T-cell (primary cell): ENCODE measurements at places on chromosomes 1 and 21. TPM values are rescaled to one million over a fixed set of nuclear protein-coding genes. Genes with fewer than 3 reads are reported as not detected.
A peak's percentile ranks its signal among the peaks of the same experiment; 100 is the strongest.

The PUSL1 gene
- 22.6 TPM for total RNA-seq

The LORICRIN gene
- total RNA-seq, result not detected

The PADI4 gene
- total RNA-seq, result 0.85 TPM

The BEST4 gene
- total RNA-seq, result 1.7 TPM

The HSD3B1 gene
- total RNA-seq, result not detected

The MROH7 gene
- 0.25 TPM for total RNA-seq

The CYYR1 gene
- total RNA-seq, result not detected

The RAB42 gene
- not detected for total RNA-seq

The FAM151A gene
- not detected for total RNA-seq

- no peak for DNase-seq
- H3K27me3 ChIP-seq, result no peaks in the 10 kb centered on the region
- H3K36me3 ChIP-seq, result no peaks in the 10 kb centered on the region
- no peak overlapping the region for H3K4me3 ChIP-seq
- no peak overlapping the region for H3K27ac ChIP-seq
Observed at GRCh38 chr1:185517808-185518419, 200.9 kb upstream of the IVNS1ABP start.

GRCh38 chr1:72498371-72498770 is 216.0 kb upstream of the NEGR1 start:
- no peaks in the 10 kb centered on the region for H3K4me1 ChIP-seq
- no peak overlapping the region for H3K27ac ChIP-seq
- DNase-seq, result no peak
- H3K4me3 ChIP-seq, result no peak overlapping the region
- no peaks in the 10 kb centered on the region for H3K27me3 ChIP-seq
- no peaks in the 10 kb centered on the region for H3K36me3 ChIP-seq

DNA sequence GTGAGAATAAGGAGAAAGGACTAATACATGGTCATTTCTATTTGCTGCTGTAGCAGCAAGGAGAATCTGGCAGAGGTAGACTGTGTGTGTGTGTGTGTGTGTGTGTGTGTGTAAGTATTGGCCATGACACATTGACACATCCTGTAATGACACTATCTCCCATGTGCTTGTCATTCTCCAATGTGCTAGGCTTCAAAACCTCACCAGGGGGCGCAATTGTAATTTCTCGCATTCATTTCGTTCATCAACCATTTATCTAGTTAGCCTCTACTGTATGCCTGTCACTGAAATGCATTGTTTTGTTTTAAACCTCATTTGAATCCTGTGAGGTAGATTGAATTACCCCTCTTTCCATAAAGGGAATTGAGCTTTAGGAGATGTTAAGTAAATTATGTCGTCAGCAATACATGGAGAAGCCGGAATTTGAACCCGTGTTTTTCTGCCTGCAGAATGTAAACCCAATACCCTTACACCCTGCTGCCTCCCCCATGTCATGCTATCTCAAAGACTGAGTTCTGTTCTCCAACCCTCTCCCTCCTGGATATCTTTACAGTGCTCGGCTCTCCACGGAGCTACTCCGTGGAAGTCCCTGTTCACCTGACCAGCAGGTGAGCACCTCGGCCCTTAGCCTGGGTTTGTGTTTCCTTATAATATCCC is 100.8 kb downstream of the UCK2 start:
- H3K27ac ChIP-seq, result no peak overlapping the region
- peak; percentile 36 for DNase-seq
- no peak overlapping the region for H3K4me3 ChIP-seq

DNA sequence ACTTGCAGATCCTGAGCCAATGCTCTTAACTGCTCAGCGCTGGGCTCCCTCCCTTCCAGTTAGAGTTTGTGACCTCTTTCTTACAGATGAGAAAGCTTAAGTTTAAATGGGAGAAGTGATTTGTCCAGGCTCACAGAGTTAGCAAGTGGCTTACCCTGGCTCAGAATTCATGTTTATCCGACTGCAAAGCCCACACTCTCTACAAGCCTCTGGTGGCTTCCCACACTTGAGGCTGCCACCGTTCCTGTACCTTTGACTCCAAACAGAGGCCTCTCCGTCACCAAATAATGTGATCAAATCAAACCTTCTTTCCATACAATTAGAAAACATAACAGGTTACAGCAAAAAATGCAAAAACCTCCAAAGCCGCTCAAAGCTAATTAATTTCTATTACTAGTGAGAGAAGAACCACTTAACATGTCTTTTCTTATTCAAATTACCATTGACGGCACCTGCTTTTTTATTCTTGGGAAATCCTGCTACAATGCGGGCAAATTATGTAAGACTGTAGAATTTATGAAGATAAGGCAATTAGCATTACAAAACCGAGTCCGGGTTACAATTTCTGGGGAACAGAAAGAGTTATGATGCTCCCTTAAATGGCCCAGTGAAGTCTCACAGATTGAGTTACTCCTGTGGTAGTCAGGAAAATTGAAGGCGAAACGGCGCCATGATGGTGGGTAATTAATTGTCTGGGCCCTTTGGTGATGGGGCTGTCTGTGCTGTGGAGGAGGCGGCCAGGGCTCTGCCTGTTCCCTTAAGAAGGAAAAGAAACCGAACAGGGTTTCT is 324.3 kb upstream of the POU3F1 start:
- no peaks in the 10 kb centered on the region for H3K36me3 ChIP-seq
- H3K27ac ChIP-seq, result no peak overlapping the region
- no peak overlapping the region for H3K4me3 ChIP-seq
- no peaks in the 10 kb centered on the region for H3K4me1 ChIP-seq
- H3K27me3 ChIP-seq, result no peaks in the 10 kb centered on the region
- DNase-seq, result no peak

- H3K27me3 ChIP-seq, result no peaks in the 10 kb centered on the region
- H3K36me3 ChIP-seq, result no peaks in the 10 kb centered on the region
- no peak overlapping the region for H3K27ac ChIP-seq
- DNase-seq, result no peak
Observed at GRCh38 chr1:46456411-46456963, 33.1 kb upstream of the DMBX1 start.

- H3K36me3 ChIP-seq, result no peaks in the 10 kb centered on the region
- peaks cover 18% of the 10 kb centered on the region for H3K4me1 ChIP-seq
- no peak for DNase-seq
- peak overlapping the region; percentile 48 for H3K27ac ChIP-seq
Observed at GRCh38 chr1:67194209-67194863, 28.1 kb downstream of the IL23R start.

GRCh38 chr1:204014336-204014735 is 58.6 kb upstream of the SOX13 start:
- H3K36me3 ChIP-seq, result no peaks in the 10 kb centered on the region
- no peaks in the 10 kb centered on the region for H3K27me3 ChIP-seq
- H3K27ac ChIP-seq, result no peak overlapping the region
- no peak for DNase-seq

- H3K4me3 ChIP-seq, result no peak overlapping the region
- no peak overlapping the region for H3K27ac ChIP-seq
- no peaks in the 10 kb centered on the region for H3K36me3 ChIP-seq
- peak; percentile 22 for DNase-seq
- H3K27me3 ChIP-seq, result peaks cover 6% of the 10 kb centered on the region
Observed at GRCh38 chr1:110155878-110156522, 5.7 kb downstream of the SLC6A17 start.

- no peak for DNase-seq
- H3K27ac ChIP-seq, result no peak overlapping the region
- no peak overlapping the region for H3K4me3 ChIP-seq
- H3K4me1 ChIP-seq, result no peaks in the 10 kb centered on the region
- H3K27me3 ChIP-seq, result peaks cover 14% of the 10 kb centered on the region
- no peaks in the 10 kb centered on the region for H3K36me3 ChIP-seq
Observed at GRCh38 chr1:230735447-230735846, 11.7 kb upstream of the CAPN9 start.

DNA sequence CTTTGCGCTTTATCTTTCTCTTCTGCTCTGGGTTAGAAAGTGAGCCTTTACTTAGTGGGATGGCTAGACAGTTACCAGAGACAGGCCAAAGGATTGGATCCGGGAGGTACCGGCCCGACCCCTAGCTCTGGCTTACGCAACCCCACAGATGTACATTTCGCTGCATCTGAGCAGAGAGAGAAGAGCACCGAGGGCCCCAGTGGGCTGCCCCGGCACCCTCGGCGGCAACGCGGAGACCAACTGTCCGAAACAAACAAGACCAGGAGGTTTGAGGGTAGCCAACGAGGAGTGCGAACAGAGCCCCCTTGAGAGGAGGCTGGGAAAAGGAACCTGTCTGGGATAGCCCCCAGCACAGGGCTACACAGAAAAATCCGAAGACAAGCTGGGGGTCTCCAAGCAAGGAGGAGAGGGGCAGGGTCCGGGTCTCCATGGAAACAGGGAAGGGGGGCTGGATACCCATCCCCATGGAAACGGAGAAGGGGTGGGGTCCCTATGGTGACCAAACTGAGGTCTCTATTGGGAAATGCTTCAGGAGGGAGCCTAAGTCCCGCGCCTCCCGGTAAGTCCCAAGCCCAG is 373 bp downstream of the MTF1 start:
- peaks cover 11% of the 10 kb centered on the region for H3K4me1 ChIP-seq
- H3K4me3 ChIP-seq, result peak overlapping the region; percentile 99
- H3K27ac ChIP-seq, result peak overlapping the region; percentile 84
- no peaks in the 10 kb centered on the region for H3K27me3 ChIP-seq
- no peak for DNase-seq

GRCh38 chr1:31198150-31198549 is 41.5 kb downstream of the NKAIN1 start:
- peaks cover 16% of the 10 kb centered on the region for H3K27me3 ChIP-seq
- H3K27ac ChIP-seq, result no peak overlapping the region
- H3K4me1 ChIP-seq, result no peaks in the 10 kb centered on the region
- H3K4me3 ChIP-seq, result no peak overlapping the region
- H3K36me3 ChIP-seq, result no peaks in the 10 kb centered on the region

DNA sequence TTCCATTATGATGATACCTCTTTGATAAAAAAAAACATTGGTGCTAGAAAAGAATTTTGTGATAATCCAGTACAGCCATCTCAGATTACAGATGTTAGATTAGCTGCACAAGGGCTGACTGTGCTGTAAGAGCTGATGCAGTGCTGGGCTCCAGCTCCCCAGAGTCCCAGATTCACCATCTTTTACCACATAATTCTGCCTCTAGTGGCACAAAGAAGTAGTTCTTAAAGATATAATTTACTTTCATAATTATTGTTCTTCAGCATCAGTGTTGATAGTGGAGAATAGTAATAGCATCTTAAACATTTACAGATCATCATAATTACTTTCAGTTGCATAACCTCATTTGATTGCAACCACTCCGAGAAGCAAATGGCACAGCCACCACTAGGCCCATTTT is 262.1 kb downstream of the BRINP2 start:
- no peak for DNase-seq
- no peaks in the 10 kb centered on the region for H3K4me1 ChIP-seq
- H3K27me3 ChIP-seq, result no peaks in the 10 kb centered on the region
- H3K27ac ChIP-seq, result no peak overlapping the region
- H3K4me3 ChIP-seq, result no peak overlapping the region
- H3K36me3 ChIP-seq, result no peaks in the 10 kb centered on the region

DNA sequence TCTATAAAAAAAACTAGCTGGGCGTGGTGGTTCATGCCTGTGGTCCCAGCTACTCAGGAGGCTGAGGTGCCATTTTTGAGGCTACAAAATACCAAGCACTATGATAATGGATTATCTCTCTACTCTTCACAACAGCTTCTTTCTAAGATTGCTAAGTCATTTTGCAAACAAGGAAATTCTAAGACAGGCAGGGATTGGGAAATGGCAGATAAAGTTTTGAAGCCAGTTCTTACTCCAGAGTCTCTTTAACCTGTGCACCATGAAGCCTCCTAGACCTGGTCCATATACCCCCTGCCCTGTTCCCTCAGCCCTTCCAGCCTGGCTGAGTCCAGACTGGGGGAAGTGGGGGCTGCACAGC is 39.5 kb upstream of the DMBX1 start:
- peaks cover 26% of the 10 kb centered on the region for H3K4me1 ChIP-seq
- DNase-seq, result no peak
- no peak overlapping the region for H3K4me3 ChIP-seq
- peaks cover 21% of the 10 kb centered on the region for H3K27me3 ChIP-seq
- H3K27ac ChIP-seq, result no peak overlapping the region

DNA sequence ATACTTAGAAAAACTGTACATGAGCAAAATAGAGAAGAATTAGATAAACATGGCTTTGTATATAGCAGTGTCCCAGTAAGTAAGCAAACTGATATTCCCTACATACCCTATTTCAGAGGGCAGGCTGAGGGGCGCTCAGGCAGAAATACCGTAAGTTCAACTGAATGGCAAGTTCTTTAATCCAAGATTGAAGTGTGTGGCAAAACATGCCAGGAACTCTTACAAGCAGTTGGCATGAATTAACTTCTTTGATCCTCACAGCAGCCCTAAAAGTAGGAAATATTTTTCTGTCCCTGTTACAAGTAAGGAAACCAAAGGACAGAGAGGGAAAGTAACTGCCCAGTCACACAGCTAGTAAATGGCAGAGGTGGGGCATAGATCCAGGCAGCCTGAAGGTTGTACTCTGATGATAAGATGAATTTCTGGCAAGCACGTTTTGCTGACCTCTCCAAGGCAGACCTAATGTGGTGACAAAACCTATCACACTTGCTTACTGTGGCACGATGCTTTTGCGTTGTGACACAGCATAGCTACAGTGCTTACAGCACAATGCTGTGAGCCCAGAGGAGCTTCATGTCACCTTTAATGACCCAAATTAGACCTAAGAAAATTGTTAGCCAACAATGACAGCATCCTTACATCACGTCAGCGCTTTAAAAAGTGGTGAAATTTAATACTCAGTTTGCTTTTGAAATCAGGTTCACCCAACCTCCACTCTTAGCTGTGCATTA is 35.0 kb upstream of the THEM4 start:
- H3K4me3 ChIP-seq, result no peak overlapping the region
- H3K27me3 ChIP-seq, result no peaks in the 10 kb centered on the region
- H3K36me3 ChIP-seq, result no peaks in the 10 kb centered on the region
- H3K4me1 ChIP-seq, result peaks cover 5% of the 10 kb centered on the region
- DNase-seq, result no peak

DNA sequence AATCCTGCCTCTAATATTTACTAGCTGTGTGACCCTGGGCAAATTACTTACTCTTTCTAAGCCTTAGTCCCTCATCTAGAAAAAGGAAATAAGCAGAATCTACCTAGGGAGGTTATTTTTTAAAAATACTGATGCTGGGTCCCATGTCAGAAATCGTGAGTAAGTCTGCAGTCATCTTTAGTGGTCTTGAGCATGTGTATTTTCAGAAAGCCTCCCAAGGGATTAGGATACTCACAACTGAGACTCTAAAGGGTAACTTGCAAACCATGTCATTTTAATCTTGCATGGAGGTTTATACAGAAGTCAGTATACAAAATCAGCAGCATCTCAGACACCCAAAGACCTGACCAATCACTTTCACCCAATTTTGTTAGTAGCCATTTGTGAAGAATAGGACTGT is 43.2 kb downstream of the DSTYK start:
- no peak overlapping the region for H3K27ac ChIP-seq
- H3K4me1 ChIP-seq, result peaks cover 8% of the 10 kb centered on the region
- H3K36me3 ChIP-seq, result no peaks in the 10 kb centered on the region
- no peak overlapping the region for H3K4me3 ChIP-seq
- DNase-seq, result no peak
- no peaks in the 10 kb centered on the region for H3K27me3 ChIP-seq

DNA sequence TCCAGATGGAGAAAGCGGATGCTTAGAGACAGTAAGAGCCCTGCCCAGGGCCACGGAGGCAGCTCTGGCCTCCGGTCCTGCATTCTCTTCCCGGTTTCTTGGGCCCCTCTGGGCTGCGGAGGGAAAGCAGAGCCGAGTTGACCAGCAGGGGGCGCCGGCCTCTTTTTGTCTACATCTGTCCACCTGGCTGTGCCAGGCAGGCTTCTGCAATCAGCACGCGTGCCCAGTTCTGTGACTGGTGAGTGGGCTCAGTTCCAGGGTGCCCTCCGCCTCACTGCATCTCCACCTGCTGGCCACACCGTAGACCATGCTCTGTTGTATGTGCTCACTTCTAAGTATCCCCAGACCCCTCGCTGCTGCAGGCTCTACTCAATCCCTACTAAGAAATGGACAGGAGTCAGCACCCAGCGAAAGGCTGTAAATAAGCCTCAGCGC is 6.7 kb upstream of the HUNK start:
- DNase-seq, result peak; percentile 50
- peaks cover 3% of the 10 kb centered on the region for H3K4me1 ChIP-seq
- no peak overlapping the region for H3K27ac ChIP-seq
